Activated CD8-positive, alpha-beta T cell treated with anti-CD3 and anti-CD28 coated beads for 36 hours (primary cell): ENCODE measurements at places on chromosomes 4 and X. TPM values are rescaled to one million over a fixed set of nuclear protein-coding genes. Genes with fewer than 3 reads are reported as not detected.

GRCh38 chrX:113868177-113868576, 715.7 kb upstream of the HTR2C start:
- no peak for DNase-seq
- H3K36me3 ChIP-seq = no peaks in the 10 kb centered on the region
- no peaks in the 10 kb centered on the region for H3K4me1 ChIP-seq
- H3K4me3 ChIP-seq = no peak overlapping the region
- no peaks in the 10 kb centered on the region for H3K27me3 ChIP-seq
- no peak overlapping the region for H3K27ac ChIP-seq

DNA sequence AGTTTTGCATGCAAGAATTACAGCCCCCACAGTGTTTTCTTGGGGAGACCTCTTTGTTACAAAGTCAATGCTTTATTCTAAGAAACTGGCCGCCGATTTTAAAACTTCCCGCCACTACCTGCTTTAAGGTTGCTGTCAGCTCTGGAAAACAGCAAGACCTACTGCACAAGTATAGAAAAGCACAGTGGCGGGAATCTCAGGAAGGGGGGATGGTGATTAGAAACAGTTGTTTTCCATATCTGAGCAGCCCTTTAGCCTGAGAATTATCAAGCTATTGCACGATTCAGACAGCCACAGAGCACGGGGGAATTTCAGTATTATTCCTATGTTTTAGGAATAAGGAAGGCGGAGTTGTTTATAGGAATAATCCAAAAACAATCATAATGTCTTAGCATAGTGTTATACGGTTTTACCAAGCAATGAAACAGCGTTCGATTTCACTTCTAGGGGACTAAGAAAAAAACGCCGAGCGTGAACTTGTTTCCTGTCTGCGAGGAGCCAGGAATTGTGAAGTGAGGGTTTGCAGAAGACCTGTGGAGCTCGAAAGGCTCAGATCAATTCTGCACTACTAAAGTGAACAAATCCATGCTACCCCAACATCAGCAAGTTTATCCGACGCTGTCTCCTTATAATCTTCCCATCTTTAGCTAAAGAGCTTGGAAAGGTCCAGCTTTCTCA, 81.3 kb downstream of the HMGN5 start:
- peaks cover 8% of the 10 kb centered on the region for H3K4me1 ChIP-seq
- no peaks in the 10 kb centered on the region for H3K36me3 ChIP-seq
- H3K27me3 ChIP-seq = peaks cover 2% of the 10 kb centered on the region
- peak overlapping the region; percentile 90 for H3K4me3 ChIP-seq
- H3K27ac ChIP-seq = peak overlapping the region; percentile 73

- no peak overlapping the region for H3K4me3 ChIP-seq
- H3K27ac ChIP-seq = no peak overlapping the region
- H3K27me3 ChIP-seq = no peaks in the 10 kb centered on the region
- peaks cover 21% of the 10 kb centered on the region for H3K36me3 ChIP-seq
These were observed 5.2 kb downstream of the MAEA start for GRCh38 chr4:1294891-1295290.

The TMPRSS11E gene
- 0.11 TPM for total RNA-seq

DNA sequence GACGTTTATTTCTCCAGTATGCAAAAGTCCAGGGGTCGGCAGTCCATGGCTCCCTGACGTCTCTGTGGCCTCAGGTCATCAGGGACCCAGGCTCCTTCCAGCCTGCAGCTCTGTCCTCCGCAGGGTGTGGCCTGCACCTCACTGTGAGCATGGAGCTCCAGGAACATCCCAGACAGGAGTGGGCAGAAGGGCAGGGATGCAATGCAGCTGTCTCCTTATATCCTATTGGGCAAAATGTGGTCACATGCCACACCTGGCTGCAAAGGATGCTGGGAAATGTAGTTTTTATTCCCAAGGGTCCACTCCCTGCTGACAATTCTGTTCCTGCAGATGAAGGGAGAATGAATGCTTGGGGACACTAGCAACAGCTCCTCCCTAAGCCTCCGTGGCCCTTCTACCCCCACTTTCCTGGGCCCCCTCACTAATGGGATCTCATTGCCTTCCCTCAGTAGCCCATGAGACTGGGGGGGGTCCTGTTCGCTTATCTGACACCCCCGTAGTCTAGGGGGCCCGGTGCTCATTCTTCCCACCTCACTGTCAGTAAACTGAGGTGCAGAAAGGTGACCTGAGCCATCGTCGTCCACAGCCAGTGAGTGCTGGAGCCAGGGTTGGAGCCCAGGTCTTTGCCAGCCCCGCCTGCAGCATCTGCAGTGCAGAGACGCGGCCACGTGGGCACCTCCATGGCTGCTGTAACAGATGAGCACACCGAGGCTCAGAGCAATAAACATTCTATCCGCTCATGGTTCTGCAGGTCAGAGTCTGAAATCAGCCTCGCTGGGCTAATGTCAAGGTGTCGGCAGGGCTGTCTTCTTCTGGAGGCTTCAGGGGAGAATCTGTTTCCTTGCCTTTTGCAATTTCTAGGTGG, 5.9 kb upstream of the GRPEL1 start:
- peak; percentile 41 for DNase-seq
- H3K4me1 ChIP-seq = peaks cover 8% of the 10 kb centered on the region
- no peak overlapping the region for H3K27ac ChIP-seq
- no peak overlapping the region for H3K4me3 ChIP-seq
- H3K36me3 ChIP-seq = no peaks in the 10 kb centered on the region

- DNase-seq = no peak
- H3K4me3 ChIP-seq = no peak overlapping the region
- H3K4me1 ChIP-seq = no peaks in the 10 kb centered on the region
These were observed 419.5 kb upstream of the ATOH1 start for GRCh38 chr4:93409035-93409434.

GRCh38 chrX:111365770-111366325, 46.1 kb downstream of the DCX start:
- H3K36me3 ChIP-seq = no peaks in the 10 kb centered on the region
- H3K27ac ChIP-seq = no peak overlapping the region
- no peaks in the 10 kb centered on the region for H3K4me1 ChIP-seq
- DNase-seq = no peak
- no peaks in the 10 kb centered on the region for H3K27me3 ChIP-seq

DNA sequence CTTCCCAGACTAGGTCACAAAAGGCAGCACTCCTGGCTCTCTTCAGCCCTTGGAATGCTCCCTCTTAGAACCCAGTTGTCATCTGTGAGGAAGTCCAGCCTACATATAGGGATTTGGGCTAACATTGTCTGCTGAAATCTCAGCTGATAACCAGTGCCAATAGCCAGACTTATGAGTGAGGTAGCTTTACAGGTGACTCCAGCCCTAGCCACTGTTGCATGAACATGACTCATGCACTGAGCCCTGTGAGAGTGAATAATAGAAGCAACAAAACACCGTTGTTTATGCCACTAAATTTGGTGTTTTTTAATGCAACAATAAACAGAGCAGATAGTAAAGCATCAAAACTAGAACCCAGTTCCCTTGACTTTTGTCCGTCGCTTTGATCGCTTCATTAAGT, 433.2 kb downstream of the STIM2 start:
- DNase-seq = no peak
- no peak overlapping the region for H3K27ac ChIP-seq
- no peak overlapping the region for H3K4me3 ChIP-seq
- no peaks in the 10 kb centered on the region for H3K4me1 ChIP-seq
- H3K36me3 ChIP-seq = no peaks in the 10 kb centered on the region

- DNase-seq = no peak
- H3K27me3 ChIP-seq = no peaks in the 10 kb centered on the region
- no peak overlapping the region for H3K27ac ChIP-seq
- H3K36me3 ChIP-seq = no peaks in the 10 kb centered on the region
- H3K4me1 ChIP-seq = no peaks in the 10 kb centered on the region
These were observed 23.7 kb downstream of the MGARP start for GRCh38 chr4:139256349-139256748.

DNA sequence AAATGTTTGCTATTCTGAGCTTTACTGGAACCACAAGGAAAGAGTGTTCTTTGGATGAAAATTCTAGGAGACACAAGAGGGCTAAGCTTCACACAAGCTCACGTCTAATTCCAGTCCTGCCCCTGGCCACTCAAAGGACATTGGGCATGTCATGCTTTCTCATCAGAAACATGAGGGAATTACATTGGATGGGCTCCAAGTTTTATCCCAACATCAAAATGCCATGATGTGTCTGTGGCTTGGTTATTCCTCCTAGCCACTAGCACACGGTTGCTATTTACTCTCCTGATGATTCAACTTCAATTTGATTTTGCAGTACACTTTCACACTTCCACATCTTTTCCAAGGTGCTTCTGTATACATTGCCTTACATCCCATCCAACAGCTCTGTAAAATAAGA, 149.6 kb upstream of the FAM9B start:
- H3K36me3 ChIP-seq = no peaks in the 10 kb centered on the region
- no peak overlapping the region for H3K27ac ChIP-seq
- no peak overlapping the region for H3K4me3 ChIP-seq
- no peak for DNase-seq
- H3K27me3 ChIP-seq = no peaks in the 10 kb centered on the region

GRCh38 chr4:6542951-6543350, 32.0 kb upstream of the MAN2B2 start:
- no peaks in the 10 kb centered on the region for H3K36me3 ChIP-seq
- no peak for DNase-seq
- H3K27ac ChIP-seq = no peak overlapping the region
- H3K4me3 ChIP-seq = no peak overlapping the region

The MAGEB6 gene
- not detected for total RNA-seq

DNA sequence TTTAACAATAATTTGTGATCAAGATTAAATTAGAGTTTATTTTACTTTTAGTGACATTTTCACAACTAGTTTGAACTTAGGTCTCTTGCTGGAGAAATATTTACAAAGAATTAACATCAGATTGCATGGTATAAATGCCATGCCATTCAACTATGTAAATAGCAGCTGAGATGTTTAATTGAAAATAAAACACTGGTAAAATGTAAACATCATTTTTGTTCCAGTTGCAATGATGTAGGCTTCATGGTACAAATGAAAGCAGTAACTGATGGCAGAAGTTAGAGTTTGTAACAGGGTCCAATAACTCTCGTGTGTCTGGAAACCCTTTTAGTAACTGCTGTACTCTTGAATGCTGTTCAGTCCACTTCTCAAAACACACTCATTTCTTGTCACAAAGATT, 43.7 kb upstream of the HAND2 start:
- no peak overlapping the region for H3K4me3 ChIP-seq
- DNase-seq = no peak
- H3K27me3 ChIP-seq = peaks cover 11% of the 10 kb centered on the region
- no peaks in the 10 kb centered on the region for H3K36me3 ChIP-seq

DNA sequence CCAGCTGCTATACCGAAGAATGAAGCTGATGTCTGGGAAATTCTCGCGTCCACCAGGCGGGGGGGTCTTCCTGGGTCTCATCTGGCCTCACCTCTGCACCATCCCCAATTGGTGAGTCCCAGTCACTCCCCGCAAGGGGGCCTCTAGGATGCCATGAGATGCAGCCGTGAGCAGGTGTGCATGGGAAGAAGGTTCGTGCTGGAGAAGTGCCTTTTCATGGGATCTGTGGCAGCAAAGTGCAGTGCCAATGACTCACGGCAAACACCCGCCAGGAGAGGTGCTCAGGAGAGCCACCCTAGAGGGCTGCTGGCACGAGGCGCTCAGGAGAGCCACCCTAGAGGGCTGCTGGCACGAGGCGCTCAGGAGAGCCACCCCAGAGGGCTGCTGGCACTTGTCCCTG, 55.1 kb downstream of the CPZ start:
- no peak overlapping the region for H3K27ac ChIP-seq
- DNase-seq = no peak
- H3K36me3 ChIP-seq = no peaks in the 10 kb centered on the region
- H3K4me3 ChIP-seq = no peak overlapping the region
- H3K27me3 ChIP-seq = no peaks in the 10 kb centered on the region

The XAGE2 gene
- total RNA-seq = not detected

DNA sequence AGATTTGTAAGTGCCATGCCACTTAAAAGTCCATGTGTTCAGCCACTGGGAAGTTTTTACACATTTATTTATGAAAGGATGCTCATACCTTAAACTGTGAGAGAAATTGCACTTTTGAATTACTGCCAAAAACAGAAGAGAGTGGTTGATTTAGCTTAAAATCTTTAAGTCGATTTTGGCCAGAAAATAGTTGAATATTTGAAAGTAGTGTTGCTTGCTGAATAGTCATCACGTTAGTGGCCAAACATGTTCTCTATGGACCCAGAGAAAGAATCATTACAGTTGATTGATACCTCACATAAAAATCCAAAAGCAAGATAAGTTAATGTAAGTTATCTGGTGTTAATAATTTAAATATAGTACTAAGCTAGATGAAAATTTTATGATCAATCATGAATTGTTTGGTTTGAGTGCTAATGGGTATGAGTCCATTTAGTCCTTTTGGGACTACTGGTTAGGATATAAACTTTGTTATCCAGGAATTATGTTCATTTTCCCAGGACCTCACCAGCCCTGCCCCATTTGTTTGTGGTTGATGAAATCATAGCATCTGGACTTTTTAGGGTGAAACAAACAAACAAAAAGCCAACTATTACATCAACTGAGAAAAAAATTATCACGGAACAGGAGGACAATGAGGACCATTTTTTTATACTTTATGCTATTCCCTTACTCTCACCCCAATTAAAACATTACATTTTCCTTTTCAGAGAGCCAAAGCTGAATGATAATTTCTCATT, 6.3 kb downstream of the GIMD1 start:
- H3K4me1 ChIP-seq = peaks cover 2% of the 10 kb centered on the region
- no peak for DNase-seq
- no peak overlapping the region for H3K27ac ChIP-seq
- peaks cover 5% of the 10 kb centered on the region for H3K27me3 ChIP-seq
- no peaks in the 10 kb centered on the region for H3K36me3 ChIP-seq

DNA sequence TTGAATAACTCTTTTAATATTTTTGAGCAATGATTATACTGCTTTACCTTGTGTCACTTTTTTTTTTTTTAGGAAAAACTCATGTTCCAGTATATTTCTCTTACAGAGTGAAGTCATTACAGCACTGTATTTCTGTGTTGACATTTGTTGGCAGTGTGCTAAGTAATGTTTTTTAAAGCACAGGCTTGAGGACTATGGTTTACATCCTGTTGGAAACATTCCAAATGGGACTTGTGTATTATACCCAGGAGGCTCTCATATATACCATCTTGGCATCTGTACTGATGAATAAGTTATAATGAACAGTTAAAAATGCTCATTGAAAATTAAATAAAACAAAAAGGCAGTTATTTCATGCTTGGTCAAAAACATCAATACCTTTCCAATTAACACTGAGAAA, 33.8 kb downstream of the CEP44 start:
- H3K27ac ChIP-seq = no peak overlapping the region
- no peak for DNase-seq
- H3K27me3 ChIP-seq = no peaks in the 10 kb centered on the region
- H3K36me3 ChIP-seq = peaks cover 3% of the 10 kb centered on the region

- H3K36me3 ChIP-seq = peaks cover 2% of the 10 kb centered on the region
- H3K4me1 ChIP-seq = peaks cover 16% of the 10 kb centered on the region
- H3K27me3 ChIP-seq = no peaks in the 10 kb centered on the region
- H3K4me3 ChIP-seq = no peak overlapping the region
- DNase-seq = no peak
These were observed 135.0 kb downstream of the REELD1 start for GRCh38 chr4:146349306-146349705.

The GAGE2A gene
- not detected for total RNA-seq

The TLR3 gene
- not detected for total RNA-seq

The GPR119 gene
- not detected for total RNA-seq

- H3K4me3 ChIP-seq = no peak overlapping the region
- peaks cover 11% of the 10 kb centered on the region for H3K27me3 ChIP-seq
- H3K36me3 ChIP-seq = no peaks in the 10 kb centered on the region
- no peak overlapping the region for H3K27ac ChIP-seq
- peak; percentile 82 for DNase-seq
These were observed 13.3 kb upstream of the IL3RA start for GRCh38 chrX:1323315-1323714.

GRCh38 chr4:94461506-94461905, 9.8 kb downstream of the PDLIM5 start:
- H3K27ac ChIP-seq = no peak overlapping the region
- H3K36me3 ChIP-seq = no peaks in the 10 kb centered on the region
- DNase-seq = no peak
- H3K27me3 ChIP-seq = no peaks in the 10 kb centered on the region
- no peak overlapping the region for H3K4me3 ChIP-seq
